ENCODE measurements at places on chromosomes 11 and 22.
A peak's percentile ranks its signal among the peaks of the same experiment; 100 is the strongest.

- no peak for DNase-seq
These were observed 12.3 kb downstream of the SLC16A8 start for GRCh38 chr22:38071421-38072321.

GRCh38 chr11:130089674-130090073 is 20.0 kb downstream of the APLP2 start:
- no peak for DNase-seq

DNA sequence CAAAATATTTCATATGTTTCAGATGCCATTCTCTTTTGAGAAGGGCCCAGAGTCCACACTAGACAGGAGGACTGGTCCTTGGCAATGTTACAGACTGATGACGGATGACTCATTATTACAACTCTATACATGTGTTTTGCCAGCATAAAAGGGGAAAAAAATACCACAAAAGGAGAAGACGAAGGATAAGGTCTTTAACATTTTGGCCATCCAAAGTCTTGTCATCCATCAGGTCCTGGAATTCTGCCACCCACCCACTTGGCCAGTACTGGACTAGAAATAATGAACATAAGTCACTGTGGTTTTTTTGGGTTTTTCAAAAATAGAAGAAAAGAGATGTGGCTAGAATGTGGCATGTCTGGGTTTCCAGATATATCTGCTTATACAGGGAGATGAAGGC is 57.7 kb upstream of the BDNF start:
- DNase-seq: no peak

GRCh38 chr11:126628450-126628789 is 272.9 kb downstream of the ST3GAL4 start:
- DNase-seq: no peak

DNA sequence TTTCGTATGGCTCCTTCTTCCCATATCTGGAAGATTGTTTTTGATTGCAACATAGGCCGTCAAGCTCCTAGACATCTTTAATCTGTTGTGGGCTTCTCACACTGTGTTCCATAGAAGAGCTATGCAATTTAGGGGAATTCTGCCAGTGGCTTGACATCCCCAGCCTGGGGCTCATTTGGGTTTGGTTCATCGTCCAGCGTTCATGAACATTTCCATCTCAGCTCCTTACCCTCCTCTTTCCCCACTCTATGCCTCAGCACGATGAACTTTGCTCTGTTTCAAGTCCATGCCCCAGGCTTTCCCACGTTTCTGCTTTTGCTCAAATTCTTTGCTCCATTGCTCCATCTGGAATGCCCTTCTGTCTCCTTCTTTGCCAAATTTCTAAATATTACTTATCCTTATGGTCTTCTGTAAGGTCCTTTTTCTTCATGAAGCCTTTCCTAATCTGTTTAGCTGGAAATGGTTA is 26.1 kb upstream of the CLMP start:
- DNase-seq: no peak

- peak; percentile 29 for DNase-seq
These were observed 4.5 kb downstream of the DBX1 start for GRCh38 chr11:20155683-20156279.

DNA sequence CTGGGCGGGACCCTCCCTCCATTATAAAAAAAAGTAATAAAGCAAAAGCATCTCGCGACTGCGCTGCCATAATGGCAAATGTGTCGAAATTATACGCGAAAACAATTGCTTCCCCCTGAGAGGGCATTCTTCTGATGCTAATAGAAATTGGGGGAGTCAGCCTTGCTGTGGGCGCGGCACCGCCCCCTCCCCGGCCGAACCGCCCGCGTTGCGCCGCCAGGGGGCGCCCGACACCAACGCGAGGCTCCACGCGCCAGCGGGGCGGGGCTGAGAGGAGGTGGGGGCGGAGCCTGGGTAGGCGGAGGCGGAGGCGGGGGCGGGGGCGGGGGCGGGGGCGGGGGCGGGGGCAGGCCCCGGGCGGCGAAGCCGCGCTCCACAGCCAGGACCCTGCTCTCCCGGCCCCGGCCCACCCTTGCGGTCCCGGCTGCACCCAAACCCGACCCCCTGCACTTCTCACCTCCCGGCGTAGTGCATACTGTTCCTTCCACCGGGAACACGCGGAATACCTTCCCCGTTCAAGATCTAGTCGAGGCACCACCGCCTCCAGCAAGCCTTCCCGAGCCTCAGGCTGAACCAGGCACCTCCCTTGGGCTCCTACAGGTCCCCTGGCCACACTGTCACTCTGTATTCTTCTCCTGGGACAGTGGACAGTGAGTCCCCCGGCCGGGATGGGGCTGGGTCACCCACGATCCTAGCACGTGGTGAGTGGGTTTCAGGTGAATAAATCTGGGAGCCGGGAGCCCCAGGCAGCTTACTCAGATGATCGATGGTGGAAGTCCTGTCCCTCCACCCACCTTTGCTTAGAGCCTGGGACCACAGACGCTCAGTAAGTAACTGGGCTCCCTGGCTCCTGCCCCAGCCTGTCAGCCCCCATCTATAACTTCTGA is 15.5 kb upstream of the UPK3A start:
- peak; percentile 88 for DNase-seq

GRCh38 chr11:7585816-7586215 is 72.0 kb downstream of the PPFIBP2 start:
- no peak for DNase-seq

- no peak for DNase-seq
These were observed 46.6 kb downstream of the MTMR2 start for GRCh38 chr11:95877291-95877690.

DNA sequence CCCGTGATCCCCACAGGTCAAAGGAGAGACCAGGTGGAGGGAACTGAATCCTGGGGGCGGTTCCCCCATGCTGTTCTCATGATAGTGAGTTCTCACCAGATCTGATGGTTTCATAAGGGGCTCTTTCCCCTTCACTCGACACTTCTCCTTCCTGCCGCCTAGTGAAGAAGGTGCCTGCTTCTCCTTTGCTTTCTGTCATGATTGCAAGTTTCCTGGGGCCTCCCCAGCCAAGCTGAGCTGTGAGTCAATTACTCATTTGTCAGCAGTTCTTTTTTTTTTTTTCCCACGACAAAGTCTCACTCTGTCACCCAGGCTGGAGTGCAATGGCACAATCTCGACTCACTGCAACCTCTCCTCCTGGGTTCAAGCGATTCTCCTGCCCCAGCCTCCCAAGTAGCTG is 1530.4 kb downstream of the BRD1 start:
- no peak for DNase-seq

DNA sequence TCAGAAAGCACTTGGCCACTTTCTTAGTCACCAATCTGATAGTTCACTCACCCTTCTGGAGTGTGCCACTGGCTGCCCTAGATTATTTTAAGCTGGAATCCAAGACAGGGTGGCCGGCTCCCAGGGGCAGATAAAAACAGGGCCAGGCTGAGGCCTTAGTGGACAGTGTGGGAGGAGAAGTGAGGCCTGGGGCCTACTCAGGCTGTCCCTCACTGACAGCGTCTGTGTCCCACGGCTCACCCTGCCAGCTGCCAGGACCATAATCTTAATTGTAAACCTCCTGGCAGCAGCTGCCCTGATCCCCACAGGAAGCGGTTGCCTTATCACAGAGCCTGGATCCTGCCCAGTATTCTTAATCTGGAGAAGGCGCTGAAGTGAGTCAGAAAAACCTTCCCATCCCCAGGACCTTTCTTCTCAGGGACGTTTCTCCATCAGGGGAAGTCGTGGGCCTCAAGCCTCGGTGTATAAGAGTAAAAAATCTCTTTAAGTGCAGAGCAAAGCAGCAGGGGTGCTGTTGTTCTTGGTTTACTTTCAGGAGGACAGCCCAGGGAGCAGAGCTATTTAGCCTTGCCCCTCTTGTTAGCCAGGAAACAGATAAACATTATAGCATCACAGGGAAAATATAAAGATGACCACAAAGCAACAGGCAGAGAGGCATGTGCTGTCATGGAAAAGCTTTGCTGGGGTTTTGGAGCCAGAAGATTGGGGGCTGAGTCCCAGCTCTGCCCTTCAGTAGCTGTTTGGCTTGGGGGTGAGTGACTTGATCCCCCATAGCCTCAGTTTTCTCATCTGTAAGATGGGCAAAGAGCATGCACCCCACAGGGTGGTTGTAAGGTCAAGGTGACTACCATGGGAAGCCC is 39.6 kb downstream of the TSPAN18 start:
- peak; percentile 56 for DNase-seq

Data from ELF-1 (cell line).